ENCODE measurements at places on chromosomes 5 and 9. TPM values are rescaled to one million over a fixed set of nuclear protein-coding genes. Genes with fewer than 3 reads are reported as not detected.

GRCh38 chr9:114012126-114012525 is 66.0 kb downstream of the AMBP start:
- no peak for DNase-seq

The MOB3B gene
- total RNA-seq: 1.1 TPM

GRCh38 chr9:94801681-94802080 is 75.2 kb downstream of the AOPEP start:
- DNase-seq: no peak

The UBE2QL1 gene
- 20.3 TPM for total RNA-seq

DNA sequence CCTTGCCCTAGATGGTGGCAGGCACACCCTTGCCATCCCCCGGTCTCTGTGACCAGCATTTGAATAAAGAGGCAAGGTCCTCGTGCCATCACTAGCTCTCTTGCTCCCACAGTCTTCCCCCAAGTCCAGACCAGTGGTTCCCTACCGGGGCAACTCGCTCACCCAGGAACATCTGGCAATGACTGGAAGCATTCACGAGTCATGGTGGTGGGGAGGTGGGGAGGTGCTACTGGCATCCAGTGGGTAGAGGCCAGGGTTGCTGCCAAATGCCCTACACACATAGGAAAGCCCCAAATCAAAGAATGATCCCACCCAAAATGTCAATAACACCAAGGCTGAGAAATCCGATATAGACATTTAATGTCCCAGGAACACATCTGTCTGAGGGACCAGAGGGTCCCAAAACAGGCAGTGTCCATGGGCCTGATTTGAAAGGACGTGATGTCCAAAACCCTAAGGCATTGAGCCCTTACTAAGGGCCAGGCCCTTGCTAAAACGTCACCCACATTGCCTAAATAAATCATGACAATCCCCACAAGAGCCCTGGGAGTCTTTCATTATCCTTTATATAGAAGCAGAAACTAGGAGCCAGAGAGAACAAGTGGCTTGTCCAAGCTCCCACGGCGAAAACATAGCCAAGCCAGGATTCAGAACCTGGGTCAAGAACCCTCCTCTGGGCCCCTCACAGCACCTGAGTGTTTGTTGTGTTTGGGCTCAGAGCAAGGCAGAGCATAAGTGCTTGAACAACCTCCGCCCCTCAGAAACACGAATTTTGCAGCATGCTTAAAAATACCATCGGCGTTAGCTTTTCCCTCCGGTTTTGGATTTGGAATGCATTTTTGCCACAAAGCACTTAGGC is 119.3 kb upstream of the WWC1 start:
- no peak for DNase-seq

The PCYOX1L gene
- total RNA-seq: 0.98 TPM

GRCh38 chr9:8261737-8262136 is 462.2 kb upstream of the DMAC1 start:
- no peak for DNase-seq

All from psoas muscle (tissue), 8 donors.